Right renal pelvis (tissue), 4 donors: ENCODE measurements at places on chromosomes 4 and X. TPM values are rescaled to one million over a fixed set of nuclear protein-coding genes. Genes with fewer than 3 reads are reported as not detected.

GRCh38 chrX:131988236-131988635, 34.9 kb upstream of the STK26 start:
- no peak for DNase-seq

DNA sequence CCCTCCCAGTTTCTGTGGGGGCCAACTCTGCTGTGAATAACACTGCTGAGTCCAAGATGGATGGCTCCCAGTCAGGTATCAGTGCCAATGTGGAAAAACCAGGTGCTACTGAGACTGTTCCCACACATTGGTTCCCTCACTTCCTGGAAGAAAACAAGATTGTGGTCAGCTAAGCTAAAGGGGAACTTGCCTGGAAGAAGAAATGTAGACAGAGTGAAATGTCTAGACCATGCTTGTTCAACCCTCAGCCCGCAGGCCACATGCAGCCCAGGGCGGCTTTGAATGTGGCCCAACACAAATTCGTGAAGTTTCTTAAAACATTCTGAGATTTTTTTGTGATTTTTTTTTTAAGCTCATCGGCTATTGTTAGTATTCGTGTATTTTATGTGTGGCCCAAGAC, 28.6 kb upstream of the UTP14A start:
- no peak for DNase-seq

- no peak for DNase-seq
These were observed 406.2 kb downstream of the MAPK10 start for GRCh38 chr4:85953651-85954018.

GRCh38 chrX:46722742-46723568, 36.0 kb downstream of the SLC9A7 start:
- no peak for DNase-seq

GRCh38 chr4:188005561-188005960, 10.0 kb downstream of the ZFP42 start:
- DNase-seq, result no peak

DNA sequence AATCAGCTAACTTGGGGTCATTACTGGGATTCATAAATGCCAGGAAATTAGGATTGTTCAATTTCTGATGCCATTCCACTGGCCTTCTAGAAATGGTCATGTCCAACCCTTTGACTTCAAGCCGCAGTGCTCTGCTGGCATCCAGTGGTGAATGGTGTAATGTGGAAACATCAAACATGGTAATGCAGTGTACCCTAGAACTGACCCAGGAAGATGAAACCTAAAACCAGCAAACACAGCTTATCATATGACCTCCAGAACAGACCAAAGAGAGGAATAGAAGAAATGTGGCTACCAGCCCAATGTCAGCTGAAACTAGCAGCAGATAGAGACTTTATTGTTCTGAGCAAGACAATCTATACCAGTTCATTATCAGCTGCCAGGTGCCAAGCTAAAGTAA, 13.8 kb downstream of the CXCL13 start:
- DNase-seq, result no peak

DNA sequence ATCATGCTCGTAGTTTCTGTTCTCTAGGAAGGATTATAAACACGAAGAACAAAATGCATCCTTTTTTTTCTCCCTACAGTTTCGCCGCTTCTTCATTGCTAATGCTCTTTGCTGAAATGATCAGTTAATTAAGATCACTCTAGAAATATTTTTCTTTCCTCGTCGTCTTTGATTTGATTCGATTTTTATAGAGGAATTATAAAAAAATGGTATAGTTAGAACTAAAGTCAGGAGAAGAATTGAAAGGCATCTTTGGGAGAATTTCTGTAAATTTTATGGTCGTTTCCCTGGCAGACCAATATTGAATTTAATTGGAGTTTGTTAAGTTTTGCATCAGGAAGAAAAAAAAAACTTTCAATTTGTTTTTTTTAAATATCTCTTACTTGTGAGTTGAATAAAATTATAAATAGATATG, 1.1 kb upstream of the NKX3-2 start:
- DNase-seq, result no peak

DNA sequence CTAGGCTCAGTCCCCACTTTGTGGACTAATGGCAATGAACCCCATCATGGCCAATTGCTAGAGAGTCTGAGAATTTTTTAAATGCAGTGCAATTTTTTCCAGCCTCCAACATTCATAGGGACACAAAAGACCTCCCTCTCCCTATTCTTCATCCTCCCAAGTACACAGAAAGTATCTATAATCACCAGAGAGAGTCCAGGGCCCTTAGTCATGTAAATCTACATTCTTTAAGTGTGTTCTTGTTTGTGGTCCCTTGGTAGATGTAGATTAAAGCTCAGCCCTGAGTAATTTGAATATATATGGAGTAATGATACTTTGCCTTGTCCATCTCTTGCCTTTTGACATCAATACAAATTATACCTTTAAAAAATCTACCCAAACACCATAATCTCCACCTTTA, 51.3 kb upstream of the ATXN3L start:
- DNase-seq, result no peak

- no peak for DNase-seq
These were observed 12.7 kb downstream of the ACOX3 start for GRCh38 chr4:8427761-8428287.

DNA sequence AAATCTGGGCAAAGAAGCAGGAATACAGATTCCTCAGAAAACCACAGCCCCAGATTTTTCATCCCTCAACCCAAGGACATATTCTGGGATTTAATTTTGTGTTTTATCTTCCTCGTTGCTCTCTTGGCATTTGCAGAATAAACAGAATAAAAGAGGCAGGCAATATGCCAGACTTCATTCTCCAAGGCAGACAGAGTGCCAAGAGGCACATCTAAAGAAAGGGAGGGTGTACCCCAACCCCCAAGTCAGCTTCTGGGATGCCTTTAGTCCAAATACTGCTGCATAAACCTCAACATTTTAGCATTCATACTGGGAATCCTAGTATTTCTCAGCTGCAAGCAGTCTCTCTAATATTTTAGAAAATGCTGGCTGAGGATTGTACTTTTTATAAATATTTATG, 629.2 kb downstream of the KLHL13 start:
- DNase-seq, result no peak

NAA11 gene
- polyA plus RNA-seq, result not detected

EPGN gene
- 1.2 TPM for polyA plus RNA-seq

AKAP14 gene
- not detected for polyA plus RNA-seq
